Activated T-cell treated with anti-CD3 and anti-CD28 coated beads for 1 hour (primary cell): ENCODE measurements at places on chromosomes 1 and 21.
A peak's percentile ranks its signal among the peaks of the same experiment; 100 is the strongest.

DNA sequence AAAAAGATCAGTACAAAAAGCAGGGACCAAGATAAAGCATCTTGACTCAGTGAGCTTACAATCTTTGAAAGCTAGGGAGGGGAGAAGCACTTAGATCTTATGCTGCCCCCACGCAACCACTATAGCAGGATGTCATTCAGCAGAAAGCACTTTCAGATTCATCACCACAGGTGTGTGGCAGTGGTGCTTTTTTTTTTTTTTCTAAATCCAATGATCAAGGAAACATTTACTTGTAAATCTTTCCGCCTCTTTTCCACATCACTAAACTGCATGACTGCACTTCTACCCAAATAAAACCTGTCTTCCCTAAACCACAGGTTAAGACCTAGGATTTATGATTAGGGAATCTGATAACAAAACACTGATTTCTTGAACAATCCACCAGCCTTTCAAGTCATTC is 154.8 kb downstream of the SLC45A1 start:
- DNase-seq: peak; percentile 6

DNA sequence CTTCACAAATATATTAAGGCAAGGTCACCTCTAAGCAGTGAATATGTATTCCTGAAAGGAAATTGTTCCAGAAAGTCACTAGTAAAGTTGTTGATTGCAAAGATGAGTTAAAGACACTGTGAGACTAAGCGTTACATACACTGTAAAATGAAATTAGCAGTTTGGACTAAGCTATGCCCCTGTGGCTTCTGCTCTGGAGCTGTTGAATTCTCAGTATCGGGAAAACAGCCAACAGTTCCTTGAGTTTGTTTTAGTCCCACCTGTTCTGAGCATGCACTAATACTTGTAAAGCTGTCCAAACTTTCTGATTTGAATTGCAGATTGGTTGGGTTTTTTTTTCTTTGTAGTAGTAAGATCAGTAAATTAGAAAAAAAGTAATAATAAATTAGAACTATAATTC is 21.0 kb downstream of the ANGPTL1 start:
- no peak for DNase-seq

DNA sequence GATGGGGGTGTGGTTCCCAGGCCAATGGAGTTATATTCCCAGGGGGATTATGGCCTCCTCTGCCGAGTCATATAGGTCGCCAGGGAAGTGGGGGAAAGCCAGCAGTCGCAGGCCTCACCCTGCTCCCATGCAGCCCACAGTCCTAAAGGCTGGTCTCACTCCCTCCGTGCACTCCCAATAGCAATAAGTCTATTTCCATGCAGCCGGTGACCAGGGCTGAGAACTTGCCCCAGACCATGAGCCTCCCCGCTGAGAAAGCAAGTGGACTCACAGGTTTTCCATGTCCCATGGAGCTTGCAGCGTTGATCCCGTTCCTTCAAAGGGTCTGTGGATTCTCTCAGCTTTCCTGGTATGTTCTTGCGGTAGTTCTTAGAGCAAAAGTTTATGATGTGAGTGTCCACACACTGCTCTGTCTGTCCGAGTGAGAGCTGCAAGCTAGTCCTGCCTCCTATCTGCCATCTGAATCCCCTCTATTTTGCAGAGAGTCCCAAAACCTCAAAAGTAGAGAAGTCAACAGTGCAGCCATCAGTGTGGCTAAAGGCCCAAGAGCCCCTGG is 81.7 kb upstream of the TMPRSS2 start:
- DNase-seq: no peak

- DNase-seq: no peak
These were observed 62.9 kb upstream of the ERG start for GRCh38 chr21:38561205-38561604.

- DNase-seq: no peak
These were observed 43.0 kb downstream of the PLXNA2 start for GRCh38 chr1:208201229-208201628.

- no peak for DNase-seq
These were observed 393.4 kb downstream of the MATN1 start for GRCh38 chr1:30329802-30330557.

- DNase-seq: no peak
These were observed 11.5 kb downstream of the RO60 start for GRCh38 chr1:193070942-193071341.

- peak; percentile 20 for DNase-seq
These were observed 49.8 kb downstream of the PRDM2 start for GRCh38 chr1:13749543-13750341.

DNA sequence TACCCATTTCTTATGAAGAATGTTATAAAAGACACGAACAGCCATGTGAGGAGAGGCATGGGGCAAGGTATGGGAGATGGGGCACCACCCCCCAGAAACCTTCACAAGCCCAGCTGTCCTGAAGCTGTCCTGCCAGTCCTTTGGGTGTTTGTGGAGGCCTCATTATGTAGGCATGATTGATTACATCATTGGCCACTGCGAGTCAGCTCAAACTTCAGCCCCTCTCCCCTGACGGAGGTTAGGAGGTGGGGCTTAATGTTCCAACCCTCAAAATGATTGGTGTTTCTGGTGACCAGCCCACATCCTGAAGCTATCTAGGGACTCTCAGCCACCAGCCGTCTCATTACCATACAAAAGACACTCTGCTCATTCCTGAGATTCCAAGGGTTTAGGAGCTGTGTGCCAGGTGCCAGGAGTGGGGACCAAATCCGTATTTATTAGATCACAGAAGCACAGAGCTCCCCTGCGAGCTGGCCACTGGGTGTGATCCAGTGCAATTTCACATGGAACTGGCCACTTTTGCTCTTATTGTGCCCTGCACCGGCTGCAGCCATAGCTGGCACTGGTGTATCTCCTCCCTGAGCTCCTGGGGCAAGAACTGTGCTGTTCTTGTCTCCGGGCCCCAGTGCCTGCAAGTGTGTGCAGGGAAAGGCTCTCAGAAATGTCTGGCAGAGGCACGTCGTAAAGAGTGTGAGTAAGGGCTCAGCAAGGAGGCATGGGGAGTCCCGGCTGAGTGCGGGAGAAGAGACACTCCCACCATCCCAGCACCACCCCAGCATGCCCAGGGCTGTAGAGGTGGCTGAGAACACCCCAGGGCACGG is 10.5 kb downstream of the KIAA1614 start:
- no peak for DNase-seq

DNA sequence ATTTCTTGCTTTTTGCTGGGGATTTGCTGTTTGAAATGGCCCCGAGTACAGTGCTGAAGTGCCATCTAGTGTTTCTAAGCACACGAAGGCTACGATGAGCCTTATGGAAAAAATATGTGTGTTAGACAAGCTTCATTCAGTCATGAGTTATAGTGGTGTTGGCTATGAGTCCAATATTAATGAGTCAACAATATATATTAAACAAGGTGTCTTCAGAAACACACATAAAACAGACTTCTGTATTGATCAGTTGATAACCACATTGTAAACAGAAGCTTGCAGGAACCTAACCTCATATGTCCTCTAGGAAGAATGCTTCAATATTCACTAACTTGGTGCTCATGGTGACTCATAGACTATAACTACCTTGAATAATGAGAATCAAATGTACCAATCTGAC is 1.7 kb upstream of the GJB5 start:
- DNase-seq: no peak

DNA sequence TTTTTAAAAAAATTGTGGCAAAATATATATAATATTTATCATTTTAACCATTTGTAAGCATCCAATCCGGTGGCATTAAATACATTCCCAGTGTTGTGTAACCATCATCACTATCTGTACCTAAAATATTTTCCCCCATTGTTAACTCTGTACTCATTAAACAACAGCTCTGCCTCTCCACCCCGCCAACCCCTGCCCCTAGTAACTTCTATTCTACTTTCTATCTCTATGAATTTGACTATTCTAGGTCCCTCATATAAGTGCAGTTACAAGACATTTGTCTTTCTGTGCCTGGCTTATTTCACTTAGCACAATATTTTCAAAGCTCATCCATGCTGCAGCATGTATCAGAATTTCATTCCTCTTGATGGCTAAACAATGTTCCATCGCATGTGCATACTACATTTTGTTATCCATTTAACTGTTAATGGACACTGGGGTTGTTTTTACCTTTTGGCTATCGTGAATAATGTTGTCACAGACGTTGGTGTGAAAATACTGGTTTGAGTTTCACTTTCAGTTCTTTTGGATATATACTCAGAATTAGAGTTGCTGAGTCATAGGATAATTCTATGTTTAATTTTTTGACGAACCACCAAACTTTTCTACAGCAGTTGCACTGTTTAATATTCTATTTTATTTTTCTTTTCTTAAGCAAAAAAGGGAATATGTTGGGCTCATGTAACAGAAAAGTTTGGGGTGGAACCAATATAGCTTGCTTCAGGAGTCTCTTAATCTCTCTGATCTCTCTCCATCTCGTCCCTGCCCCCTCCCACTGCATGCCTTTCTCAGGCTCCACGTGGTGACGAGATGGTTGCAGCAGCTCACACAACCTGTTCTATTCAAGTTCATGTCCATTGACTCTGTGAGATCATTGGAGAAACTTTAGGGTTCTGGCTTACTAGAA is 25.2 kb upstream of the RCAN1 start:
- DNase-seq: no peak

- no peak for DNase-seq
These were observed 5.5 kb upstream of the TOMM20 start for GRCh38 chr1:235134171-235134570.

DNA sequence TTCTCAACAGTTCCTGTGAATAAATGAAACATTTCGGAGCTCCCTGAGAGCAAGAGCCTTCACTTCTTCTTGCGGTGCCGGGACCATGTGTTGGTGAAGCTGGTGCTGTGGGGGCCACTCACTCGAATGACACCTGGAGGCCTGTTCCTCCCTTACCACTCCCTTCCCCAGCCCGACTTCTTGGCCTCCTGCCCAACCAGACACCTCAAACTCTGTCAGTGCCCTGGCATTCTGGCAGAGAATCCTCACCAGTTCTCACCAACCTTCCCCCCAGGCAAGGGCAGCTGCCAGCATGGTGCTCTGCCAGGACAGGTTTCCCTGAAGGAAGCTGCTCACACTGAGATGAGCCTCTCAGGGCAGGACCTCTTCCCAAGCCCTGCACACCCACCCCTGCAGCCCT is 68.3 kb downstream of the MPZL1 start:
- no peak for DNase-seq

DNA sequence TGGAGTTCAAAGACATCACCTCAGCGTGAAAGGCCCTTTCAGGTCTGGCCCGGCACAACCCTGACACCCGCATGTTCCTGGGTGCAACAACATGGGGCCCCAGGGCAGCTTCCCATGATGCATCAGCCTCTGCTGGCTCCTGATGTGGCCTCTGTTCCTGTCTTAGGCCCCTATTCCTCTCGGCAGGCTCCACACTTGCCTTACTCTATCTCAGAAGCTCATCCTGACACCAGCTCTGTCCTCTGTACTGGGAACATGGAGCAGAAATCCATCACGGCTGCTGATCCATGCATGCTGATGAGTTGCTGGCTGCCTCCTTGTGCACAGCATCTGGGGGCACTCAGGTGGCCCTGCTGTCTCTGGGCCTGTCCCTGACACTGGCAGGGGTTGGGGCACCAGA is 74.6 kb downstream of the ADARB1 start:
- no peak for DNase-seq

- no peak for DNase-seq
These were observed 48.0 kb upstream of the RAVER2 start for GRCh38 chr1:64696879-64697278.

DNA sequence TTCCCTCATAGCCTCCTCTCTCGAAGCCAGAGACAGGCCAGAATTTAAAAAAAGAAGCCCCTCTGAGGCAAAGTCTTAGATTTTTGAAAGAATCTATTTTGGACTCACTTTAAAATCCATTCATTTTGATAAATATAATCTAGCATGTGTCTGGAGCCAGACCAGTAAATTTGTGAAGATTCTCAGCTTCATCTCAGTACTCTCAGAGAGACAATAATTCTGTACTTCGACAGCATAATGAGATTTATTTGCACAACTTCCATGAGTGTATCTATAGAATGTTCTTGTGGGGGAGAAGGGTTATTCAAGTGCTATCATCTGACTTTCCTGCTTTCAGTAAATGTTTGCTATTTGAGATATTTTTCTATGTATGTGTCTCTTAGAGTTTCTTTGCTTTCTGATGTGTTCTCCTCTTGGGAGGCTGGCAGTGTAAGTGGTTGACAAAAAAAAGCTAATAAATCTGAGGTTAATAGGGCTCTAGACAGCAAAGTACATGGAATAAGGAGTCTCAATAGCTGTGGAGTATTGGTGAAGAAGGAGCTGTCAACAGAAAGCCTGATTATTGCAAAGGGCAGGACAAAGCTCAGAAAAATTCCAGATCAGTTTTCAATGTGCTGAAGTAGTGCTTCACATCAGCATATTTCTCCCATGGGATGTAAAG is 223.0 kb downstream of the PTBP2 start:
- DNase-seq: no peak

GRCh38 chr21:26845066-26845758 is at the start of gene ADAMTS1:
ADAMTS1 (minus strand) TSS chr21:26845409; CDS start chr21:26844954, 455 bp downstream.
- no peak for DNase-seq

DNA sequence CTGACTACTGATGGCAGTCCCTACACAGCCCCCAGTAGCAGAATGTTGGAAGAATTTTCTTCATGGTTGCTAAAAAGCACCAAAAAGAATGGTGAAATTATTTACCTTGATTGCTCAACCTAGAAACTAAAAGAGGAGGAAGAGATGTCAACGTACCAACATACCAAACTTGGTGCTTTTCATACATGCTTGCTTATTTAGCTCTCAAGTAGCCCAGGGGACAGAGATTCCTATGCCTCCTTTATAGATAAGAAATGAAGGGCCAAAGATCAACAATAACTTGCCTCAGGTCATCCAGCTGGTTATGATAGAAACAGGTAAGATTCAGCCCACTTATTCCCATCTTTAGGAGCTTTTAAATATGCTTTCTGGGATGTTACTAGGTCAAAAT is 170.6 kb downstream of the PIGK start:
- DNase-seq: no peak

DNA sequence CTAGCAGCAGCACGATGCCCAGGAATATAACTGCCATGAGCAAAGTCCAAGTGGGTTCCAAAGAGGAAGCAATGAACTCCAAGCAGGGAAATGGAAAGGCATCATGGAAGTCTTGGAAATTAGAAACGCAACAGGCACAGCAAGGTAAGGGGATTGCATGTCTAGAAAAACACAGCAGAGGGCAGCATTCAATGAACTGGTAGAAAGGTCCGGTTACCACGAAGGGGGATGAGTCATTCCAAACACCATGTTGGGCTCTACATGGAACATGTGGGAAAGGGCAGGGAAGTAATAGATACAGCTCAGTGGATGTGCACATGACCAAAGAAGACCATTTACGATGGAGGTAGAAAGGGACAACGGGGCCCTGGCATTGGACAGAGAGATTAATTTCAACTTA is 36.4 kb downstream of the RXRG start:
- no peak for DNase-seq

GRCh38 chr1:193754732-193755427 is 568.5 kb upstream of the B3GALT2 start:
- no peak for DNase-seq

DNA sequence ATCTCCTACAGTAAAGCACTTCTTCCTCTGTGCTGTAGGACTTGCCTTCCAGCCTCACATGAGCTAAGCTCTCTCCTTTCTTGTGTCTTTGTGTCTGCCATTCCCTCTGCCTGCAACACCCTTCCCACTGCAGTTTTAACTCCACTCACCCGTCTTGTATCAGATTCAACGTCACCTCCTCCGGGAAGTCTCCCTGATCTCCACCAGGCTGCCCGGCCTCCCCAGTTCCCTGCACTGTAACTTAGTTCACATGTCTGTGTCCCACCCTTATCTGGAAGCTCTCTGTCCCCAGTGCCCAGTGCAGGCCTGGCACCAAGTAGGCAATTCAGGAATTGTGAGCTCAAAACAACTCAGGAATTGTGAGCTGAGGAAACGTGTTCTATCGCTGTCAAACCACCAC is 96.4 kb downstream of the GLIS1 start:
- DNase-seq: no peak

- no peak for DNase-seq
These were observed 6.1 kb downstream of the CERS2 start for GRCh38 chr1:150968491-150968890.
